ENCODE measurements at places on chromosomes 5 and 9.

DNA sequence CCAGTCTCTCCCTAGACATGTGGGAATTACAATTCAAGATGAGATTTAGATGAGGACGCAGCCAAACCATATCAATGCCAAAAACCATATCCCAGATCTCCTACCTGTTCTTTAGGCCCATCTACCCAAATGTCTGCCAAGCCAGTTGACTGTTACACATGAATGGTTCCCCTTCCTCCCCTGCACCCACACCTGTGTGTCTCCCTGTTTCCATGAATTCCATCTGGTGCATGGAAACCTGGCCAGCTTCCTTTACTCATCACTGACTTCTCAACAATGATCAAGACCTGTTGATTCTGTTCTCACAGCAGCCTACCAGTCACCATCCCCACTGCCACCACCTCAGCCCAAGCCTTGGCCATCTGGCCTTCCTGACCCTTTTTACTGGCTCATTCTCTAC lies 222.7 kb downstream of the NR3C1 start:
- no peak for DNase-seq

- no peak for DNase-seq
Observed at GRCh38 chr9:98533132-98533531, 175.6 kb downstream of the GABBR2 start.

DNA sequence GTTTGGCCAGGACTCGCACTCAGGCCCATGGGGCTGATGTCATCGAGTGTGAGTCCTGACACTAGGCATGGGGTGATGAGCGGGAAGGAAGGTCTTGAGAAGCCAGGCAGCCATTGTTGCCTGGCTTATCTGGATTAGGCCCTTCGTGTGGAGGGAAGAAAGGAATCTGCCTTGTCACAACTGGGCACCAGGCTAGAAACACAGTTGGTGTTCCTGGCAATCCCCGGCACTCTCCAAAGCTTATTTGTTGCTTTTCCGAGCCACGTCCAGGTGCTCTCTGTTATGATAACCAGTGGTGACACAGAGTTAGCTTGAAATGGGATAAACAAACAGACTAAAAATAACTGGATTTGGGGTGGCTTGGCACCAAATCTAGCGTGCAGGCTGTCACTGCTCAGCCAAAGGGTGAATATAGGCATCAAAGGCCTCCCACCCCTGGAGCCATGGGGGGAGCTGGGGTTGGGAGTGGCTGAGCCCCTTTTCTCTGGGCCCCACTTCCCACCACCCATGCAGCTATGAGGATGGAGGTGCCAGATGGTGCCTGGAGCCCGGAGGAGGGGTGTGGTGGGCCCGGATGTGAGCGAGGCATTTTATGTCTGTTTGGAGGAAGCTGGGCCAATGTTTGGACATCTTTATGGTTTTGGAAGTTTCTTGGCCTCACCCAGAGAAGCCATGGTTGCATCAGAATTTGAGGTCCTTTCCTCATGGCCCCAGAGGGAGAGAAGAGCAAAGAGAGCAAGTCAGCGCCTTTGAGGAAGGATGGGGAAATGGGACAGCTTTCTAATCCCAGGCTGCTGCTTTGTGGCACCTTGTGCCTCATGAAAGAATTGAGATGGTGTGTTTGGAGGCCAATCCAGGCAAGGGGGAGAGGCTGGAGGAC lies 98.0 kb upstream of the PITX1 start:
- no peak for DNase-seq

DNA sequence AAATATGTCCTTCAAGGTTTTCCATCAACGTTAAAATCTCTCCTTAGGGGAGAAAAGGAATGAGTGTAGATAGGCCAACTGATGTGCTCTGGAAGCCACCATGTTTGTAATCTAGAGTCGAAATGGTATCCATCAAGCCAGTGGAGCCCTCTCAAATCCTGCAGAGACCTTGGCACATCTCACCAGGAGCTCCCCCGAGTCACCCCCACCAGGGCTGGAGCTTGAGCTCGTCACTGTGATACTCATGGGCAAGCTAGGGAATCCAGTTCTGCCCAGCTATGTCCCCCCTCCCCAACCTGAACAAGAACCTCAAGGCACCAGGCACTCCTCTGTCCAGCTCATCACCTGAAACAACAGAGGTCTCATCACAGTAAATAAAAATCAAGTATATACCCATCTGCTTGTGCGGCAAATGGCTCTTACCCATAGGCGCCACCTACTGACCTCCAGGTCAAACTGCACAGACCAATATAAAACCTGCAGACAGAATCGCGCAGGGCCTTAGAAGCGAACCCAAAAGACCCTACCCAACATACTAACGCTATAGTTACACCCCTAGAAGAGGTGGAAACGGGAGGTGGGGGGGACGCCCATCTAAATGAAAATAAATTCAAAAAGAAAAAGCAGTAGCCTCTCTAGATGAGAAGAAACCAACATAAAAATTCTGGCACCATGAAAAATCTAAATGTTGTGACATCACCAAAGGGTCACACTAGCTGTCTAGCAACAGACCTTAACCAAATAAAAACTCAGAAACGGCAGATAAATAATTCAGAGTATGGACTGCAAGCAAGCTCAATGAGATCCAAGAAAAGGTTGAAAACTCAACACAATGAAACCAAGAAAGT lies 75.0 kb downstream of the TTC39B start:
- peak; percentile 8 for DNase-seq

- DNase-seq: no peak
Observed at GRCh38 chr9:87119328-87119881, 172.1 kb upstream of the GAS1 start.

DNA sequence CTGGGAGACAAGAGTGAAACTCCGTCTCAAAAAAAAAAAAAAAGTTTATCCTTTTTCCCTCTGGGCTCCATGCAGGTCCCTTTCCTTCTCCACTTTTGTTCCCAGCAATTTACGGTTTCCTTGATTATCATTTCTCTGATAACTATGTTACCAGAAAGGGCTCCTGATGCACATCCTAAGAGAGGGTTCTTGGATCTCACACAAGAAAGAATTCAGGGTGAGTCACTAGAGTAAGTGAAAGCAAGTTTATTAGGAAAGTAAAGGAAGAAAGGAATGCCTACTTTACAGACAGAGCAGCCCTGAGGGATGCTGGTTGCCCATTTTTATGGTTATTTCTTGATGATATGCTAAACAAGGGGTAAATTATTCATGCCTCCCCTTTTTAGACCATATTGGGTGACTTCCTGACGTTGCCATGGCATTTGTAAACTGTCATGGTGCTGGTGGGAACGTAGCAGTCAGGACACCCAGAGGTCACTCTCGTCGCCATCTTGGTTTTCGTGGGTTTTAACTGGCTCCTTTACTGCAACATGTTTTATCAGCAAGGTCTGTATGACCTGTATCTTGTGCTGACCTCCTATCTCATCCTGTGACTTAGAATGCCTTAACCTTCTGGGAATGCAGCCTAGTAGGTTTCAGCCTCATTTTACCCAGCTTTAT lies 13.5 kb upstream of the MELK start:
- DNase-seq: no peak

GRCh38 chr5:174688441-174689354 lies 35.7 kb upstream of the MSX2 start:
- DNase-seq: no peak

DNA sequence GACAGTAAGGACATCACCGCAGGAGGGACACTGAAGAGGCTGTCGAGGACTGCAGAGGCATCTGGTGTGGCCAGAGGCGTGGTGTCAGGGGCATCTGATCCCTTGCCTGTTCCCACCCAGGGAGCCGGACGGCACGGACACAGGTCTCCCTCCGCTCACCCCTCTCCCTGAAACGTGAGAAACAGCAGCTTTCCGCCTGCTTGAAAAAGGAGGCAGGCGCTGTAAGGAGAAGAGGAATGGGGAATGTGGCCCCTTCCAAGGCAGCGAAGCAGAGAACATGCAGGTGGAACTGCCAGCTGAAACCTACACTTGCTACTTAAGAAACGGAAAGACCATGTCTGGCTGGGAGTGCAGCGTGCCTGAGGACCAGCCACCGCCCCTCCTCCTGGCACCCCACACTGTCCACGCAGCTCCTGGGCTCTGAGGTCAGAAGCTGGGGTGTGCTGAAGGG lies 176.2 kb downstream of the GAPVD1 start:
- no peak for DNase-seq

DNA sequence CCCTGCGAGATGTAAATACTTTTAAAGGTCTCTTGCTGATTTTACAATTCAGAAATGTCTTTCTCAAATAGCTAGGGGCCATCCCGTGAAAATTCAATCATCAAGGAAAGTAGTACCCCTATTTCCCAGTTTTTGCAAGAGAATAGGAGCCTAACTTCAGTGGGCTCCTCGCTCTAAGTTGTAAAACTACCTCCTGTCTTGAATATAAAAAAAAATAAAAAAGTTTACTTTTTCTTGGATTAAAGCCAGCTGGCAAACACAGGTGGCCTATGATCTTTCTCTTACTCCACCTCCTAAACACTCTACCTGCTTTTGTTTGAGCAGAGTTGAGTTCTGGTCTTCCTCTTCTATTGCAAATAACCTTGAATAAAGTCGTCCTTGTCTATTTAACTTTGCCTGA lies 79.4 kb downstream of the SLCO4C1 start:
- no peak for DNase-seq

DNA sequence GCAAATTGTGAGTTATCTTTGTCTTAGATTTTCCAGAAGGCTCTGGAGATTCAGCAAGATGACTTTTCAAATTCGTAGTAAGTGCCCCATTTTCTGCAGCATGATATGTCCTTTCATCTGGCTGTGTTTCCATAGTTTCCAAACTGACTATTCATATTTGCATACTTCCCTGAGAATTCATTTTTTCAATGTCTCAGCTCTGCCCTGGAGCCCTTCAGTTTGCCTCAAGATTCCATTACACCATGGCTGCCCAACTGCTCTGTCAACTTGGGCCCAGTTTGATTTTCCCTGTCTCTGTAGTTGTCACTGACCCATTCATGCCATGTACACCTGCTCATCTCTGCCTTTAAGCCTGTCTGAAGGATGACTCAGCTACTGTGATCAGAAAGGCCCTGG lies 94.2 kb upstream of the RUSC2 start:
- DNase-seq: no peak

- no peak for DNase-seq
Observed at GRCh38 chr9:70470050-70471015, 55.9 kb upstream of the KLF9 start.
